ENCODE measurements at places on chromosomes 4 and X.

GRCh38 chr4:156953951-156954350, 17.6 kb downstream of the PDGFC start:
- no peak for DNase-seq

- DNase-seq: no peak
These were observed 56.1 kb upstream of the EIF1AX start for GRCh38 chrX:20197641-20198210.

GRCh38 chrX:139086246-139086645, 374.7 kb upstream of the FGF13 start:
- DNase-seq: no peak

DNA sequence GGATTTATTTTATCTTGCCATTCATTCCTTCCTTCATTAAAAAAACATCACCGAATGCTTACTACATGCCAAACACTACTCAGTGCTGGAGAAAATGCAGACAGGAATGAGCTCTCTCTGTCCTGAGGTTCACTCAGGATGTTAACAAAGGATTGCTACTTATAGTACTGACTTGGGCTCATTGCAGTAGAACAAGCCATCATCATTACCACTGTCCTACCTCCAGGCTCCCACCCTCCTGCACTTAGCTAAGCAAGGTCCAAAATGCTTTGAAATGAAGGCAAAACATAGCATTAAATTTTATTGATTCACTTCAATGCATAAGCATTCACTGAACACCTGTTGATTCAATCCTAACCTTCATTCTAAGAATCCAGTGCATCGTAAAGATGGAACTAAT, 159.8 kb upstream of the RADX start:
- no peak for DNase-seq

- DNase-seq: no peak
These were observed 7.3 kb upstream of the MAGEE1 start for GRCh38 chrX:76420237-76420636.

DNA sequence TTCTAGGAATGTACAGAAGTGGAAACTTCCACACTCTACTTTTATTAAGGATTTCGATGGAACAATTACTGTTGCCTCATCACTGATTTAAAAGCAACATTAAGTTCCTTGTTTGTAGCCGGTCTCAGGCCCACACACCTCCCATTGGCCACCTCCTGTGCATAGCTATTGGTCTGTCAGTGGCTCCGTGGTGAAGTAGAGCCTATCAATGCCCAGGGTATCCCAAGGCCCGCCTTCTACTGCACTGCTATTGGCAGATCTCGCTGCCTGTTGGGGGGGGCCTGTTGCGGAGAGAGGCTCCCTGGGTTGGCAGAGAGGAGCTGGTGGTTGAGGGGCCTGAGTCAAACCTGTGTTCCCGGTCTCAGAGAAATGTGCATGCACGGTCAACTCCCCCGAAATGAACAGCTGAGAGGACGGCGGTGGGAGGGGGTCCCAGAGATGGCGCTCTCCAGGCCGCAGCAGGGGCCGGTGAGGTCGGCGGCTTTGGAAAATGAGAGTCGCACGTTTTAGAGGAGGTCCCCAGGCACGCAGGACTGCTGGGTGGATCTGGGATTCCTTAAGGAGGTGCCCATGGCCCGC, 4.9 kb upstream of the ARAF start:
- DNase-seq: peak; percentile 83

GRCh38 chr4:119977076-119977940, 89.3 kb downstream of the MAD2L1 start:
- no peak for DNase-seq

GRCh38 chrX:74535408-74536151, 78.8 kb downstream of the RLIM start:
- peak; percentile 25 for DNase-seq

GRCh38 chr4:41814565-41814964, 66.0 kb upstream of the PHOX2B start:
- DNase-seq: no peak

DNA sequence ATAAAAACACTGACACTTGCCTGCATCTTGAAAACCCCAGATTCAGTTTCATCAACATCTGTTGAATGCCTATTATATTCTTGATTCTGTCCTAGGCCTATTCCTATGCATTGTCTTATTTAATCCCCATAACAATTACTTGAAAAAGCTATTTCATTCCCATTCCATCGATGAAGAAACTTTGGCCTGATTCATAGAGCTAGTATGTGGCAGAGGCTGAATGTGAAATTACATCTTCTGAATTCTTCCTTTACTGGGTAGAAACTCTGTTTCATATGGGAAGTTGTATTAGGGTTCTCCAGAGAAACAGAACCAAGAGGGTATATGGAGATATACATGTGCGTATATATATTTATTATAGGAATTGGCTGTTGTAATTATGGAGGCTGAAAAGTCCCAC, 35.0 kb upstream of the SLC4A4 start:
- peak; percentile 32 for DNase-seq

DNA sequence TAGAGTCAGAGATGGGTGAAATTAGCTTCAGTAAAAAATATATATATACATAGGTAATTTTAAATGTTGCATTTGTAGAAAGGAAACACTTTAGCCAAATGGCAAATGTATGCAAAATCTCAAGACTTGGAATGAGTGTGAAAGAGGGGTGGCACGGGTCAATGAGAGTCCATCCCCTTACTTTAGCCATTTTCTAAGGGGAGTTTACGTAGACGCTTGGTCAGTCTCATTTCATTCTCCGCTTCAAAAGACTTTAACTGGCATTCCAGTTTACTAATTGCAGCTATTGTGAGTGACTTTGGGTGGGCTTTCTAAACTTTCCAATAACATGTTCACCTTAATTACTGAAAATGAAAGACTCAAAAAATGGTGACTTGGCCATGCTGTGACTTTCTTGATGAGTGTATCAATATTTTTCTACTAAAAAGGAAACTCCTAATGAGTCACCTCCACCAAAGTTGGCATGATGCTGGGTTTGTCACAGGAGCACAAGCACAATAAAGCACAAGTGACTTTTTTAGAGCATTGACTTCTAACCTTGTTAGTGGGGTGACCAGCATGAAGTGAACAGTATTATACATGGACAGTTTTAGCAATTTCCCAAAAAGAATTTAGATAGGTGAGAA, 356.0 kb upstream of the RASGEF1B start:
- no peak for DNase-seq
